ENCODE measurements at places on chromosomes 7 and 10.
A peak's percentile ranks its signal among the peaks of the same experiment; 100 is the strongest.

DNA sequence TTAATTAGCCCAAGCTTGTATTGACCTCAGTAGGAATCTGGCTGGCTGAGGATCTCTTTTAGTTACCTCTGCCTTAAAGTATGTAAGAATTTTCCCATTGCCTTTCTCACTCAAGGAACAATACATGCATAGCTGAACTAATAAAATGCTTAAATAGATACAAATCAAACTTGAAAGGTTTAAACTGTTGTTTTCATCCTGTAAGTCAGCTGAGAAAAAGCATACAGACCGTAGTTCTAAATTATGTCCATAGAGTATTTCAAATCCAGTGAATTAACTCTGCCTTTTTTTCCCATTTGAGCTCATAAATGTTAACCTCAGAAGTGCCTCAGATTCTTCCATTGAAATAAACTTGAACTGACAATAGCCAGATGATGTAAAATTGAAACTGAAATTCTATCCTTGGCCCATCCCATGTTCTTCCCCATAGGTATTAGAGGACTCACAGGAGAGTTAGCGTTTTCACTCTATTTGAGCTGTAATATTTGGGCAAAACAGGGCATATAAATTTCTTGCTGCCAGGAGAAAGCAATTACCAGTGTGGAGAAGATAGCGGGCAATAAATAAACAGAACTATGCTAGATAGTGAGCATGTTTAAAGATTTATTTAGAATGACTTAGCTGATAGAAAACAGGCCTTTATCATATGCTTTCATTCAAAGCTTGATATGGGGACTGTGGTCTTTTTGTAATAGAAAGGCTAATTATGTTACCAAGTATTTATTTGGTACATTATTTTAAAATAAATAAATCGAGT lies 163.7 kb downstream of the WNT2 start:
- no peaks in the 10 kb centered on the region for H3K36me3 ChIP-seq
- no peak for DNase-seq
- peaks cover 12% of the 10 kb centered on the region for H3K4me1 ChIP-seq
- H3K4me3 ChIP-seq: no peak overlapping the region
- H3K27me3 ChIP-seq: no peaks in the 10 kb centered on the region

DNA sequence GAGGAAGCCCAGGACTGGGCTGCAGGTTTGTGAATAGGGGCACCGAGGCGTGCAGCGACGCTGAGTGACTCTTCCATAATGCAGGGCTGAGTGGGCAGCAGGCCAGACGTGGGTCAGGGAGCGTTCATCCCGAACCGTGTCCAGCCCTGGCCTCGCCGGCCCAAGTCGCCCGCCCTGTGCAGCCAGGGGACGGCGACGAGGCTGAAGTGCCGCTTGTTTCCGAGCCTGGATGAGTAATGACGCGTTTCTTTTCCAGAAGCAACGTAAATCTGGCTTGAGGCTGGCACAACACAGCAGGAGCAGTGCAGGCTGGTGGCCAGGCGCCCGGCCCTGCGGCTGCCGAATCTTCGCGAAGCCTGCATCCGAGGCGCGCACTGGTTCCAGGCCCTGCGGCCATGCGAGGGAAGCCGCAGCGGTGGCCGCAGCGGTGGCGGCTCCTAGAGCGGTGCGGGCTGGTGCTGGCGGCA lies 74.0 kb upstream of the SEC61G start:
- H3K36me3 ChIP-seq: no peaks in the 10 kb centered on the region
- peak; percentile 77 for DNase-seq
- H3K27ac ChIP-seq: no peak overlapping the region

DNA sequence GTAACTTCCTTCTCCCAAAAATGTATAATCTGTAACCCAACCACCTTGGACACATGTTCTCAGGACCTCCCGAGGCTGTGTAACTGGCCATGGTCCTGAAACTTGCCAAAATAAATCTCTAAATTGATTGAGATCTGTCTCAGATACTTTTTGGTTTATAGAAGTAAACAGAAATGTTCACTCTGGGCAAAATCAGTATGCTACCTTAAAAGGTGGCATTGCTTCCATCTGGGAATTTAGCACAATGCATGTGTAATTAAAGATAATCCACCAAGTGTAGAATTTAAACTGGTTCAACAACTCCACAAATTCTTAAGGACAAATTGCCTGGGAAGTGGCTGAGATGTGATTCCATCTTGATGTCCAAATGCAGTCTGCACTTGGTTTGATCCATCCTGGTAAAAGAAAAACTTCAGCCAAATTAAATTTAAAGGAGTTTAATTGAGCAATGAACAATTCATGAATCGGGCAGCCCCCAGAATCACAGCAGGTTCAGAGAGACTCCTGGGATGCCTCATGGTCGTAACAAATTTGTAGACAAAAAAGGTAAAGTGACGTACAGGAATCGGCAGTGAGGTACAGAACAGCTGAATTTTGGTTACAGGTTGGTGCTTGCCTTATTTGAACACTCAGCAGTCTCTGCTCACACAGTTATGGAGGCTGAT lies 102.6 kb upstream of the PFKP start:
- no peaks in the 10 kb centered on the region for H3K36me3 ChIP-seq
- no peaks in the 10 kb centered on the region for H3K4me1 ChIP-seq
- DNase-seq: no peak
- no peaks in the 10 kb centered on the region for H3K27me3 ChIP-seq

GRCh38 chr7:140922741-140923345 lies 1.9 kb downstream of the BRAF start:
- H3K36me3 ChIP-seq: no peaks in the 10 kb centered on the region
- peaks cover 35% of the 10 kb centered on the region for H3K4me1 ChIP-seq
- no peaks in the 10 kb centered on the region for H3K27me3 ChIP-seq
- no peak overlapping the region for H3K4me3 ChIP-seq
- DNase-seq: no peak

- H3K4me3 ChIP-seq: no peak overlapping the region
- H3K27ac ChIP-seq: no peak overlapping the region
- H3K36me3 ChIP-seq: no peaks in the 10 kb centered on the region
These were observed 290.1 kb downstream of the NEBL start for GRCh38 chr10:20606985-20607384.

GRCh38 chr10:132749371-132749795 lies 36.6 kb downstream of the NKX6-2 start:
- H3K36me3 ChIP-seq: peaks cover 31% of the 10 kb centered on the region
- no peak overlapping the region for H3K27ac ChIP-seq
- no peak for DNase-seq
- H3K4me3 ChIP-seq: no peak overlapping the region
- no peaks in the 10 kb centered on the region for H3K4me1 ChIP-seq
- no peaks in the 10 kb centered on the region for H3K27me3 ChIP-seq

DNA sequence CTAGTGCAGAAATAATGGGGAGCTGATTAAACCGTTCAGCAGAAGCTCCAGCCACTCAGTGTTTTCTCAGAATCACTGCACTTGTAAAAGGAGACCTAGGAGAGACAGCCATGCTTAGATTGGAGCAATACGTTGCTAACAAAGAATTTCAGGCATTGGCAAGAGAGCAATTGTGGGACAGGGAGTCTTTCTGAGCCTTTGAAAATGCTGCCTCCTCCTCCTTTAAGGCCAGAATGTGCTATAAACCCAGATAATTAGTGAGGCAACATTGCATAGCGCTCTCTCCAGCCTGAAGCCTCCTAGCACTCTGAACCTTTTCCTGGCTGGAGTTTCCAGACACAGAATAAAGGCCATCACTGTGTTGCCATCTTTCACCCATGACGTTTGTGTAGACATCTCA lies 18.5 kb upstream of the PTPRN2 start:
- no peaks in the 10 kb centered on the region for H3K4me1 ChIP-seq
- no peak overlapping the region for H3K4me3 ChIP-seq
- DNase-seq: no peak
- H3K27ac ChIP-seq: no peak overlapping the region

DNA sequence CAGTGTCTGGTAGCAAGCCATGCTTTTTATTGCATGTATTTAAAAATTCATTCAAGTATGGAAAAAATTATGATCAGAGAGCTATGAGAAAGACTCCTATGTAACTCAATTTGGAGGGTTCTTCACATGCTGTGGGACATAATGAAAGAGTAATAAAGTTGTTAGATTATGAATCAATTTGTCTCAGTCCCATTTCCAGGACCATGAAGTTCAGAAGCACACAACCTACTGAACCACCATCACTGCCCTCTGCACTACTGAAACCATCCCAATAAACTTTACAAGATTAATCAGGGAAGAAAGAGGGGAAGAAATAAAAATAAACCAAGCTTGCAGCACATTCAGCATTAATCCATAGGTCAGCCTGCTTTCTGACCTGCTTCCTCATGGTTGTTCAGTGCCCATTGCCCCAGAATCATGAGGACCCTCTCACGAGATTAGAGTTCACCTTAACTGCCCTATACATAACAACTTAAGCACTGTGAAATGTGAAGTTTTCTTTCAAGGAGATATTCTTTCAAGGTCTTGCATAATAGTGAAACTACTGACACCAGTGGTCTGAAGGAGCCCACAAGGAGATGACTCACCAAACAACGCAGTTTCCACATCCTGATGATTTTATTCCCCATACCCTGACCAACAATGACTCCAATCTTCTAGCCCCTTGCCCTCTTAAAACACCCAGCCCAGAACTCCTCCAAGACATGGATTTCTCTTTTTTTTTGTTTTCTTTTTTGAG lies 171.5 kb upstream of the ADCY1 start:
- no peak for DNase-seq
- no peaks in the 10 kb centered on the region for H3K4me1 ChIP-seq
- H3K4me3 ChIP-seq: no peak overlapping the region

DNA sequence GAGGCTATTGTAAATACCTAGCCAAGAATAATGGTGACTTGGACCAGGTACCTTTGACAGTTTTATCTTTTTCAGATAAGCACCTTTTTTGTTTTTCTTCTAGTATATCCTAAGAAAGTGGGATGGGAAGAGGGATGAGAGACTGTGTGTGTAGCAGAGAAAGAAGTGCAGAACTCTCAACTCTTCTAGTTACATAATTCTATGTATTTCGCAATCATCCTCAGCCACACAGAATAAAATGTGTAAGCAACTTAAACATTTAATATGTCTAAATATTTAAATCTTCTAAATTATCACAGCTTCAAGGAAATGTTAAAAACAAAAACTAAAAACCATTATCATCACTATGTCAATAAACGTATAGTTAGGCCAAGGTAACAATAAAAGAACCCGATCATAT lies 42.6 kb upstream of the GSAP start:
- no peak overlapping the region for H3K4me3 ChIP-seq
- H3K27me3 ChIP-seq: no peaks in the 10 kb centered on the region
- H3K27ac ChIP-seq: no peak overlapping the region
- DNase-seq: no peak

DNA sequence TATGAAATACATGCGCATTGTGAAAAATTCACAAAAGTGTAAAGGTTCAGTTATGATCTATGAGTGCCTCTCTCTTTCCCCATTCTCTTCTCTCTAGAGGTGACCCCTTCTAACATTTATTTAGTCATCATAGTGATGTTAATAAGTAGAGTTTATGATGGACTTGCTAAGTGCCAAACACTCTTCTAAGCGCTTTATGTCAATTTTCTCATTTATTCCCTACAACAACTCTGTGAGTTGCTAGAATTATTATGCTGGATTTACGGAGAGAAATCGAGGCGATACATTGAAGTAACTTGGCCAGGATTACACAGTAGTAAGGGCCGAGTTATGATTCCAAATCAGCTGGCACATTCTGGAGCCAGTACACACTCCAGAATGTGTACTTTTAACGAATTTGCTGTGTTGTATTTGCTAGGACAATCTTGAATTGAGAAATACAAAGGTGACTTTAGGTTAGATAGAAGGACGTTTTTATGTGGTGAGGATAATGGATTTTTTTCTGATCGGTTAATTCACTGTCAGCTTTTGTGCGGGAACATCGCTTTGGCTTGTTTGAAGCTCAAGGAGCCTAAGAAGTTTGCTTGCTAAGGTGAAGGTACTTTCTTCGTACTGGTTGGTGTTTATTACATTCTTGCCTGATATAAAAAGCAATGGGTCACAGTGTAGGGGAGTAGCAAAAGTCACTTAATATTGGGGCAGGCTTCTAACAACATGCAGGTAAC lies 1.4 kb downstream of the ATRNL1 start:
- H3K27me3 ChIP-seq: peaks cover 16% of the 10 kb centered on the region
- DNase-seq: no peak
- H3K4me1 ChIP-seq: peaks cover 18% of the 10 kb centered on the region

GRCh38 chr7:100372256-100372655 lies 1.0 kb upstream of the PILRA start:
- H3K4me3 ChIP-seq: no peak overlapping the region
- H3K27me3 ChIP-seq: no peaks in the 10 kb centered on the region
- no peaks in the 10 kb centered on the region for H3K36me3 ChIP-seq
- H3K4me1 ChIP-seq: peaks cover 25% of the 10 kb centered on the region
